ENCODE measurements at places on chromosomes 3 and 15.

- DNase-seq: no peak
These were observed 97.9 kb upstream of the EIF1B start for GRCh38 chr3:40211579-40211978.

DNA sequence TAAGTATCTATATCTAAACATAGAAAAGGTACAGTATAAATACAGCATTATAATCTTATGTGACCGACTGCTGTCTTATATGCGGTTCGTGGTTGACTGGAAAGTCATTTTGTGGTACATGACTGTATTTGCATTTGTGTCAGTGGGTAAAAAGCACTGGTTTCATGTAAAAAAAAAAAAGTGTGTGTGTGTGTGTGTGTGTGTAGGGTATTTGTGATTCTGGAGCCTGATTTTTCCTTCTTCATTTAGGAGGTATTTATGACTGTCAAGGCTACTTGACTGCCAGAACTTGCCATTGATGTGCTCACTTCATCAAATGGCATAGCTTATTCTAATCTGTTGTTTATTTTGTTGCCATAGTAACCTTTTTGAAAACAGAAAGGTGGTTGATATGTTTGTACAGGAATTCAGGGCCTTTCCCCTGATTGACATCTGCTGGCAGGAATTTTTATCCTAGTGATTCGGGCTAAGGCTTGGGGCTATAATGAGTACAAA, 63.2 kb downstream of the AKAP13 start:
- DNase-seq: no peak

GRCh38 chr3:54671511-54671910, 256.3 kb downstream of the LRTM1 start:
- no peak for DNase-seq

- no peak for DNase-seq
These were observed 563.7 kb downstream of the SI start for GRCh38 chr3:164514576-164514975.

GRCh38 chr3:170907637-170908234, 701 bp downstream of the EIF5A2 start:
- no peak for DNase-seq

DNA sequence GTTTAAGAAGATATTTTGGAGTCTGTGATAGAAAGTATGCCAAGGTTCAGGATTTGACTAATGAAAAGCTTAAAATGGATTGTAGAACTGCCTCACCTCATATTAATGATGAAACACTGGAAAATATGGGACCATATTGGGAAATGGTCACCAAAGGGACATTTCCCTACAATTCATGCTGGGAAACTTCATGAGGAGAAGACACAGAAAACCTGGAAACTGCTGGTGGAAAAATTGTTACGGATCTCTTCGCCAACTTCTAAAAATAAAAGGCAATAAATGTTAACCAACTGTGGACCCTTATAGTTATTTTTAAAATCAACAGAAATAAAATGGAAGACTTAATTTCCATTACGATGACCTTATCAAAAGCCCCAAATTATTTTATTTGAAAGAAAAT, 97.6 kb upstream of the FRMD4B start:
- no peak for DNase-seq

DNA sequence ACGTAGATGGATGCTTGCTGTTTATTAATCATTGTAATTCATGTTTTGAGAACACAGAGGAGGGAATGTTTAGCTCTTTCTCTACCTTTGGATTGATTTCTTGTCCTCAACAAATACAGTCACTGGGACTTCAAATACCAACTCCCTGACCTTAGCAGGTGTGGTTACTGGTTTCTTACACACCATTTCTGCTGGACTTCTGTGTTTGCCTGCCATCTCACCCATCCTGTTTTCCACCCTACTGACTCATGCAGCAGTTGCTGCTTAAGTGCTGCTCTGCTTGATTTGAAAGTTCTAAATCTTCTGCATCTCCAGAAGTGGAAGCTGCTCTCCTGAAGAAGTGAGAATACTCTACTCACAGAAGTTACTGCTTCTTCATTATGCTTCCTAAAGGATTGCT, 170.3 kb downstream of the ZPLD1 start:
- DNase-seq: no peak

DNA sequence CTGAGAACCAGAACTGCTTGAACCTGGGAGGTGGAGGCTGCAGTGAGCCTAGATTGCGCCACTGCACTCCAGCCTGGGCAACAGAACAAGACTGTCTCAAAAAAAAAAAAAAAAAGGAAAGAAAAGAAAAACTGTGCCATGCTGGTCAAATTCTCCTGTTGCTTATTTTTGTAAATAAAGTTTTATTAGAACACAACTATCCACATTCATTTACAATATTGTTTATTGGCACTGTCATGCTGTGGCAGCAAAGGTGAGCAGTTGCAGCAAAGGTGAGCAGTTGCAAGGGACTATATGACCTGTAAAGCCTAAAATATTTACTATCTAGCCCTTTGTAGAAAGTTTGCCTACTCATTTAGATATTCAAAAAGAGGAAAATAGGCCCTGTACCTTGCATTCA, 18.3 kb downstream of the ASTE1 start:
- no peak for DNase-seq

GRCh38 chr15:80199869-80200268, 47.1 kb downstream of the FAH start:
- no peak for DNase-seq

DNA sequence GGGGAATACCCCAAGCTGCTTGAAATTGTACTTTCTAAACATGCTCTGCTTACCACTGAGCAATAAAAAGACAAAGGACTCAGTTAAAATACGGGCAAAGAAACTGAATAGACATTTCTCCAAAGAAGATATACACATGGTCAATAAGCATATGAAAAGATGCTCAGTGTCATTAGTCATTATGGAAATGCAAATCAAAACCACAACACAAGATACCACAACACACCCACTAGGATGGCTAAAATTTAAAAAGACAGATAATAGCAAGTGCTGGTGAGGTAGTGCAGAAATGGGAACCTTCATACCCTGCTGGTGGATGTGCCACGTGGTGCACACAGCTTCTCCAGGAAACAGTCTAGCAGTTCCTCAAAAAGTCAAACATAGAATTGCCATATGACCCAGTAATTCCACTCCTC, 21.3 kb downstream of the LRIG1 start:
- DNase-seq: no peak

- DNase-seq: no peak
These were observed 748.6 kb upstream of the GBE1 start for GRCh38 chr3:82509951-82510603.

- no peak for DNase-seq
These were observed 632.2 kb downstream of the FOXP1 start for GRCh38 chr3:70951316-70951715.

GRCh38 chr3:43394041-43394554, 107.8 kb downstream of the SNRK start:
- DNase-seq: no peak

- no peak for DNase-seq
These were observed 106.2 kb downstream of the XXYLT1 start for GRCh38 chr3:195164573-195165264.

- no peak for DNase-seq
These were observed 50.7 kb downstream of the XYLB start for GRCh38 chr3:38397320-38397719.

- no peak for DNase-seq
These were observed 46.8 kb downstream of the MGLL start for GRCh38 chr3:127775398-127776109.

- DNase-seq: no peak
These were observed 95.3 kb upstream of the OXTR start for GRCh38 chr3:8864402-8865350.

- DNase-seq: no peak
These were observed 114.4 kb downstream of the ATG7 start for GRCh38 chr3:11386465-11387113.

DNA sequence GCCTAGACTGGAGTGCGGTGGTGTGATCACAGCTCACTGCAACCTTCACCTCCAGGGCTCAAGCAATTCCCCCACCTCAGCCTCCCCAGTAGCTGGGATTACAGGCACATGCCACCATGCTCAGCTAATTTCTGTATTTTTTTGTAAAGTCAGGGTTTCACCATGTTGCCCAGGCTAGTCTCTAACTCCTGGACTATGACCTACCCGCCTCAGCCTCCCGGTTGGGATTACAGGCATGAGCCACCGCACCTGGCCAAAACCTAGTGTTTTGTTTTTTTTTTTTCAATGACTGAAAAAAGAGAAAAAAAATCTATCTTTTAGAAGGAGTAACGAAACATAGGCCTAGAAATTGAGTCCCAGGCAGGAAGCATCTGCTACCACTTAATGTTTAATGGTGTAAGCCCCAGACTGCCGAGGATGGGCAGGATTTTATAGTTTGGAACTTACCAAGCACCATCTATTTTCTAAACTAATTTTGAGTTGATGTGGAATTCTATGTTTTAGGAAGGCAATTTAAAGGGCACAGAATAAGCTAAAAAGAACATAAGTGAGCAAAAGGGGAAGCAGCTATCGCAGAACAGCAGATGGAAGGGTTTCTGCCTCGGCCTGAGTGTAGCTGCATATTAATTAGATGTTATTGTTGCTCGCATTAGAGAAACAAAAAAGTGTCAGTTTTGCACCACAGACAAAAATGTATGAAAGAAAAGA, 24.2 kb upstream of the CA12 start:
- no peak for DNase-seq

- DNase-seq: no peak
These were observed 72.9 kb downstream of the OCA2 start for GRCh38 chr15:28026221-28026620.
